ENCODE measurements at places on chromosomes 7 and 10. TPM values are rescaled to one million over a fixed set of nuclear protein-coding genes. Genes with fewer than 3 reads are reported as not detected.

- no peaks in the 10 kb centered on the region for H3K36me3 ChIP-seq
- H3K4me1 ChIP-seq = no peaks in the 10 kb centered on the region
- no peak overlapping the region for H3K27ac ChIP-seq
Observed at GRCh38 chr10:60537697-60538096, 148.0 kb upstream of the ANK3 start.

DNA sequence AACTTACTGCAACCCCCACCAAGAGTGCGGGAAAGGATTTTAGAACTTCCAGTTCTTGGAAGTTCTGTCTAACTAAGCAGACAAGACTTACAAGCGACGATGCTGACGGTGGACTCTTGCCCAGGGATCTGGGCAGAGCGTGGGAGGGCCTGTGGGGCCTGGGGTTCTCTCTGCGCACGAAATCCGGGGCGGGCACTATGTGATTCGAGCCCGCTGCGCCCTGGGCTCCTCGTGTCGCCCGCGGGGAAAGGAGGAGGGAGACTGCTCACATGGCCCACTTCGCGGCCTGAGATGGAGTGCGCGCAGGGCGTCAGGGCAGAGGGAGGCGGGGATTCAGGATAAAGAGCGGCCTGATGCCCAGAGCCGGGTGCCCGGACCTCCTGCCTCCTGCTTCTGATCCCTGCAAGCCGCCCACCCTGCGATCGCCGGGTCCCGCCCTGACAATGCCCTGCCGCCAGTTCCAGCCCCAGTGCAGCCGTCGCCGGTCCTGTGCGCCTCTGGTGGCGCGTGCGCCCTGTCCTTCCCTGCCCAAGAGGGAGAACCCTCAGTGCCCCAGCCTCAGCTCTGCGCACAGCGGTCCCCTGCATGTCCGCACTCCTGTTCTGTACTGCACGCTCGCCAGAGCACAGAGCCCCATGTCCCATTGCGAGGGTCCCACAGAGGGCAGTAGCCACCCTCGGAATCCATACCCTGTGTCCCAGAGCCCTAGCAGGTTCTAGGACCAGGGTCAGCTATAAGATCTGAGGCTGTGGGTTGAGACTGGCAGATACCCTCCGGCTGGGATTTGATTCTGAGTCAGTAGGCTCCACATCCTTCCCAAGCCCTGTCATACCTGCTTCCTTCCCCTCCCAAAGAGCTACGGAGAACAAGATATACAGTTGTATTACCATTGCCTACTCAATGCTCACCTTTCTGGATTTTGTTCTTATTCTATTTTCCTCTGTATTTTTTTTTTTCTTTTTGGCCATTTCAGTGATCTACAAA lies 99.4 kb upstream of the TMEM106B start:
- H3K4me3 ChIP-seq = peak overlapping the region; percentile 48
- no peaks in the 10 kb centered on the region for H3K36me3 ChIP-seq
- DNase-seq = peak; percentile 90
- H3K27ac ChIP-seq = peak overlapping the region; percentile 68
- H3K27me3 ChIP-seq = no peaks in the 10 kb centered on the region
- no peaks in the 10 kb centered on the region for H3K4me1 ChIP-seq

TRIP6 gene
- 79.7 TPM for total RNA-seq

GRCh38 chr7:139840776-139841175 lies 11.7 kb downstream of the TBXAS1 start:
- no peak for DNase-seq
- H3K27me3 ChIP-seq = no peaks in the 10 kb centered on the region
- no peak overlapping the region for H3K27ac ChIP-seq
- no peak overlapping the region for H3K4me3 ChIP-seq
- no peaks in the 10 kb centered on the region for H3K4me1 ChIP-seq

GRCh38 chr7:95421000-95421846 lies 13.6 kb downstream of the PON2 start:
- peaks cover 10% of the 10 kb centered on the region for H3K36me3 ChIP-seq
- peaks cover 3% of the 10 kb centered on the region for H3K4me1 ChIP-seq
- H3K4me3 ChIP-seq = no peak overlapping the region
- DNase-seq = no peak
- no peaks in the 10 kb centered on the region for H3K27me3 ChIP-seq

DNA sequence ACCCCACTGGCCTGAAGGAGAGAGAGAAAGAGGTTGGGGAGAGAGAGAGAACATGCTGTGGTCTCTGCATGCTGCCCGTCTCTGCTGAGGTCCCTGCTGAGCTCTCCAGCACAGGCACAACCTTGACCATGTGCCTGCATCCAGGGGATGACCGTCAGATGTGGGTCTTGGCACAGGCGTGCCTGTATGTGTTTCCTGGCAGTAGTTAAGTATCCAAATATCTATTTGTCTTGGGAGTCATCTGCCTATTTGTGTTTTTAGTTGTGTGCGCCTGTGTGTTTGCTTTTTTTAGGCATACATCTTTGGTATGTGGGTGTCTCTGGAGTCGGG lies 1.9 kb upstream of the UNC5B start:
- peaks cover 16% of the 10 kb centered on the region for H3K27me3 ChIP-seq
- no peak for DNase-seq
- H3K36me3 ChIP-seq = no peaks in the 10 kb centered on the region
- H3K27ac ChIP-seq = no peak overlapping the region
- H3K4me3 ChIP-seq = no peak overlapping the region

Data from sigmoid colon (tissue), 7 donors.